B cell (primary cell): ENCODE measurements at places on chromosomes 2 and 18.

GRCh38 chr18:58903533-58903932 is 38.9 kb downstream of the ZNF532 start:
- DNase-seq: no peak

DNA sequence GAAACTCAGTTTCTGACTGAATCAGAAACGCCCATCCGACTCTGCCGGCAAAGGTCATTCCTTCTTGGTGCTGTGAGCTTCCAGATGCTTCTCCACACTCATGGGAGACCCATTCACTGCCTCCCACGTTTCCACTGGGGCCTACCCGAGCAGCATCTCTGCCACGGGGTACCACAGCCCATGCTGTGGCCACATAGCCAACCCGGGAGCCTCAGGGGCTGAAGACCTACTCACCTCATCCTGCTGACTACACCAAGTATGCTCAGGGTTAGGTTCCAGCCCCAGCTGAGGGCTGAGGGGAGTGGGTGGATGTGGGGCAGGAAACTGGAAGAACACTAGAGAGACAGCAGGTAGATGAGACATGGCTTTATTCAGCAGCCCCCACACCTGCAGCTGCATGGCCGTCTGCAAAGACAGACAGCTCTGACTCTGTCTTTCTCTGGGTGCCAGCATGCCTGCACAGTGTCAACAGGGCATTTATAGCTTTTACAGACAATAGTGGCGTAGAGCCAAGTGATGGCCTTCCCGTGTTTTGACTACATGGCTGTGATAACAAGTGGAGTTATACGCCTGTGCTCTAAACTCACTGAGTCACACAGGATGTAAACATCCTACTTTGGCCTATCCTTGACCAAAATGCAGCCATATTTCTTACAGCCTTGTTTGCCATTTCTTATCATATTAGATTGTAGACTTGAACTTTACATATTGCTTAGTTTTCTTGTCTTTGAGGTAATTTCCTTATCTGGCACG is 16.5 kb upstream of the KLHL23 start:
- no peak for DNase-seq

GRCh38 chr2:179532863-179533278 is 268.2 kb upstream of the SESTD1 start:
- no peak for DNase-seq

- DNase-seq: no peak
These were observed 82.0 kb upstream of the RANBP2 start for GRCh38 chr2:108637304-108637669.

- peak; percentile 49 for DNase-seq
These were observed 276.7 kb upstream of the STON1 start for GRCh38 chr2:48253301-48253700.

- DNase-seq: no peak
These were observed 37.9 kb downstream of the PMS1 start for GRCh38 chr2:189821953-189822748.

- peak; percentile 83 for DNase-seq
These were observed 116.0 kb downstream of the CDC42EP3 start for GRCh38 chr2:37555457-37555856.

DNA sequence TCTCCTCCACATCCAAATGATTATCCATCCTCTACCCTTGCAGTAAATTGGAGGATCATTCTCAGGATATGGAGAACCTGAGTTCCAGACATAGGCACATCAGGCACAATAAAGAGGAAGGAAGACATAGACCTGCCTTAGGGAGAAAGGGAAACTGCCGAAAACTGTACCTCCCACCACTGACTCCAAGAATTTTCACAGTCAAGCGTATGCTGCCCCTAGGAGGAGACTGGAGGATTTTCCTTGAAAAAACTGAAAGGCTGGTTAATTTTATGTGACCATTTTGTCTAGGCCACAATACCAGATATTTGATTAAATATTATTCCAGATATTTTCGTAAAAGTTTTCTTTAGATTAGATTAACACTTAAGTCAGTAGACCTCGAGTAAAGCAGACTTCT is 638.5 kb upstream of the PKDCC start:
- DNase-seq: no peak

- DNase-seq: peak; percentile 36
These were observed 32.8 kb downstream of the MSH6 start for GRCh38 chr2:47815764-47816163.

DNA sequence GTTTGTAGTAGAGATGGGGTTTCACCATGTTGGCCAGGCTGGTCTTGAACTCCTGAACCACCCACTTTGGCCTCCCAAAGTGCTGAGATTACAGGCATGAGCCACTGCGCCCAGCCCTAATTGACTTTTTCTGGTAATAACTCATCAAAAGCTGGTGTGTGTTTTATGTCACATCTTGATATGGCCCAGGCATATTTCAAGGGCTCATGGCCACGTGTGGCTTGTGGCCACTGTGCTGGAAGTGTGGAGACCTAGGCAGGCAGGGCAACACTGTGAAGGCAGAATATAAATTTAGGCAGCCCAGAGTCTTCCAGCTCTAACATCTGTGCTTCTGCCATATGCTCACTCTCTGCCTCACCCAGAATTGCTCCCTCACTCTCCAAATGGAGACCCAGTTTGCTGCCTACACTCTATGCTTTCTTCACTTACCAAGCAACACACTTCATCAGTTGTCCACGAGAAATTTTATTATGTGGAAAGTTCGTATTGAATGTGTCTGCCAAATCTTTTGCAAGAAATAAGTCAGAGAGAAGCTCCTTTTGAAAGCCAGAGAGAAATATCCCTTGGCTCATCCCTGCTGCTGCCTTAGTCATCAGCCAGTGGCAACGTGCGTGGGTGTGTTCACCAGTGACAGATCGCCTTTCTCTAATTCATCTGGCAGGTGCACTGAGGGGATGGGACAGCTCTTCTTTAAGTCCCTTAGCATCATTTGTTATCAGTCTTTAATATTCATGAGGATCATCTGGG is 129.4 kb upstream of the CXCR4 start:
- no peak for DNase-seq

DNA sequence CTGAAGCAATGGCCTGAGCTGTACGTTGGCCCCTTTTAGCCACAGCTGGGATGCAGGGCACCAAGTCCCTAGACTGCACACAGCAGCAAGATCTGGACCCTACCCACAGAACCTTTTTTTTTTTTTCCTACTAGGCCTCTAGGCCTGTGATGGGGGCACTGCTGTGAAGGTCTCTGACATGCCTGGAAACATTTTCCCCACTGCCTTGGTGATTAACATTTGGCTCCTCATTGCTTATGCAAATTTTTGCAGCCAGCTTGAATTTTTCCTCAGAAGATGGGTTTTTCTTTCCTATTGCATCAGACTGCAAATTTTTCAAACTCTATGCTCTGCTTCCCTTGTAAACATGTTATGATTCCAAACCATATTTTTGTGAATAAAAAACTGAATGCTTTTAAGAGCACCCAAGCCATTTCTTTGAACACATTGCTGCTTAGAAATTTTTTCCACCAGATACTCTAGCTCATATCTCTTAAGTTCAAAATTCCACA is 33.5 kb downstream of the PDE1A start:
- DNase-seq: no peak

- peak; percentile 22 for DNase-seq
These were observed 54.1 kb downstream of the E2F6 start for GRCh38 chr2:11411768-11412448.

DNA sequence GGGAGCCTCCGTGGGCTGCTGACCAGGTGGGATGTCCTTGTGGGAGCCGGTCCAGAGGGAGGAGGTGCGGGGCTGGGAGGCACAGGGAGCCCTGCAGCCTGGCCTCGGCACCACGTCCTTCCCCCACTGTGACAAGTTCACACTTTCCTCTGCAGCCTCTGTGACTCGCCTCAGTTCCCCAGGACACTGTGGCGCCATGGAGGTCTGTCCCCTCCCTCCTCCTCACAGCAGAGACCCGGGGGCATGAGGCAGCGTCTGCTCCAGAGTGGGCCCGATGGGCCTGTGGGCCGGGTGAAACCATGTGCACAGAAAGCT is 27.3 kb upstream of the KCNG2 start:
- no peak for DNase-seq

GRCh38 chr2:121868652-121869051 is 113.2 kb downstream of the TSN start:
- DNase-seq: no peak

DNA sequence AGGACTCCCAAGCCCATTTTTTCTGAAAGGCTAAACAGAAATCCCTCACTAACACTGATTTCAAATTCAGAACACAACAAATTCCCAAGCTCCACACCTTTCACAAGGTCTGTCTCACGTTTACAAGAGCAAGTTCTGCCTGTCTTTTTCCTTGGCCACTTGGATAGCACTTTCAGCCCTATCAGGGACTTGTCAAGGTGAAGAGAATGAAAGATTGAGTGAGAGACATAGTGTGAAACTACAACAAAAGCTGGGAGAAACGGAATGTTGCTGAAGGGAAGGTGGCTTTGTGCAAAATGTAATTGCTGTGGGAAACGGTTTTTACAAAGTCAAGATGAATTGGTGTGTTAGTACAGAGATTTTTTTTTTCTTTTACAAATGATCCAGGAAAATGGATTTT is 89.4 kb upstream of the GATA6 start:
- no peak for DNase-seq

GRCh38 chr2:154433010-154433409 is 265.5 kb upstream of the KCNJ3 start:
- no peak for DNase-seq

- DNase-seq: no peak
These were observed 61.5 kb downstream of the BARD1 start for GRCh38 chr2:214747992-214748391.

DNA sequence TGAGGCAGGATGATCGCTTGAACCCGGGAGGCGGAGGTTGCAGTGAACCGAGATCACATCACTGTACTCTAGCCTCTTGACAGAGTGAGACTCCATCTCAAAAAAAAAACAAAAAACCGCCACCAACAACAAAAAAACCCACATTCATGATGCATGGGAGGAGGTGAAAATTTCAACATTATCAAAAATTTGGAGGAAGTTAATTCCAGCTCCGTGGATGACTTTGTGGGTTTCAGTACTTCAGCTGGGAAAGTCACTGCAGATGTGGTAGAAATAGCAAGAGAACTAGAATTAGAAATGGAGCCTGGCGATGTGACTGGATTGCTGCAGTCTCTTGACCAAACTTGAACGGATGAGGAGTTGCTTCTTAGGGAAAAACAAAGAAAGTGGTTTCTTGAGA is 74.3 kb downstream of the PRKCE start:
- DNase-seq: no peak

- peak; percentile 39 for DNase-seq
These were observed 50.0 kb downstream of the CPO start for GRCh38 chr2:206989311-206989710.

DNA sequence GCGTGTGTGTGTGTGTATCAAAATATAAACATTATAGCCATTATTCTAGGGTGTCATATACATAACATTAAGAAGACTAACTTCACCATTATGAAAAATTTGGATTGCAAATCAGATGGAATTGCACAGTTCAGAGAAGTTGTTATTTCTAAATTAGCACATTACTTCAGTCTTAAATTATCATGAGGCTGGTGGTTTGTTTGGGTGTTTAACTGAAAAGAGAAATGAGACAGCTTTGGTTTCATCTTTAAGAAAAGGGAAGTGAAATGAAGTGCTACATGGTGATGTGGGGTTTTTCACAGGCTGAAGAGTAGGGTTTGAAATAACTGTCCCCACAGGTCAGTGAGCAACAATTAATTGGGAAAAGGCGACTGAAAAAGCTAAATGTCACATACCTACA is 161.2 kb upstream of the XIRP2 start:
- DNase-seq: peak; percentile 44

DNA sequence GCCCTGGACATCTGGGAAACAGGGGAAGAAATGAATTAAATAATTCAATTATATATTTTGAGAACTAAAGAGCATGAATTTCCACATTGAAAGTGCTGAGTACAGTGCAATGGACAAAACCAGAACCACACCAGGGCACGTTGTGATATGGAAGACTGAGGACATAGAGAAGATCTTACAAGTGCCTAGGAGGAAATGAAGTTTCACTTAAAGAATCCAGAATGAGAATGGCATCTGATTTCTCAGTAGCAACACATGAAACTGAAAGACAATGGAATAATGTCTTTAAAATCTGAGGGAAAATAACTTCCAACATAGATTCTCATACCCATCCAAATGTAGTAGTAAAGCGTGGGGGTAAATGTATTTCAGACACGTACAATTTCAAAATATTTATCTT is 20.3 kb upstream of the AAK1 start:
- DNase-seq: no peak

DNA sequence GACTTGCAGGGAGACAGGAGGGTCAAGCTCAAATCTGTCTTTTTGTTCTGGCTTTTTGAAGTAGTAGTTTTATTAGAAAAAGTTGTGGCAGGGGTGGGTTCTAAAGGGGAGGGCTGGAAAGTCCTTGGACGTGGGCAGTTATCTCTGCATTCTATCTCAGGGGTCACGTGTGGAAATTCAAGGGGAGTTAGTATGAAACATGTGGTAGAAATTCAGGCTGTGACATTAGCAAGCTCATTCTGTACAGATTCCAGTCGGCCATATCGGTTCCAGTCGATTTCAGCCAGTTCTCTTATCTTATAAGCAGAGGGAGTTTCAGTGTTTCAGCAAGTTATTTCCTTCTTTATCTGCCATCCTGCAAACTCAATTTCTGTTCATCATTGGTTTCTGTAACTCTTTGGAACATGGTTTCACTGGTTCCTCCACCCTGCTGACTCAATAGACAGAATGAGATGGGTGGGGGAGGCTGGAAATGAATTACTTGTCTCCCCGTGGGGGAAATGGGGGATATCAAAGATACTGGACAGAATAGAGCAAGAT is 53.0 kb downstream of the RAB27B start:
- no peak for DNase-seq
